ENCODE measurements at places on chromosomes 6 and 20. TPM values are rescaled to one million over a fixed set of nuclear protein-coding genes. Genes with fewer than 3 reads are reported as not detected.

DCDC2 gene
- total RNA-seq: not detected

DNA sequence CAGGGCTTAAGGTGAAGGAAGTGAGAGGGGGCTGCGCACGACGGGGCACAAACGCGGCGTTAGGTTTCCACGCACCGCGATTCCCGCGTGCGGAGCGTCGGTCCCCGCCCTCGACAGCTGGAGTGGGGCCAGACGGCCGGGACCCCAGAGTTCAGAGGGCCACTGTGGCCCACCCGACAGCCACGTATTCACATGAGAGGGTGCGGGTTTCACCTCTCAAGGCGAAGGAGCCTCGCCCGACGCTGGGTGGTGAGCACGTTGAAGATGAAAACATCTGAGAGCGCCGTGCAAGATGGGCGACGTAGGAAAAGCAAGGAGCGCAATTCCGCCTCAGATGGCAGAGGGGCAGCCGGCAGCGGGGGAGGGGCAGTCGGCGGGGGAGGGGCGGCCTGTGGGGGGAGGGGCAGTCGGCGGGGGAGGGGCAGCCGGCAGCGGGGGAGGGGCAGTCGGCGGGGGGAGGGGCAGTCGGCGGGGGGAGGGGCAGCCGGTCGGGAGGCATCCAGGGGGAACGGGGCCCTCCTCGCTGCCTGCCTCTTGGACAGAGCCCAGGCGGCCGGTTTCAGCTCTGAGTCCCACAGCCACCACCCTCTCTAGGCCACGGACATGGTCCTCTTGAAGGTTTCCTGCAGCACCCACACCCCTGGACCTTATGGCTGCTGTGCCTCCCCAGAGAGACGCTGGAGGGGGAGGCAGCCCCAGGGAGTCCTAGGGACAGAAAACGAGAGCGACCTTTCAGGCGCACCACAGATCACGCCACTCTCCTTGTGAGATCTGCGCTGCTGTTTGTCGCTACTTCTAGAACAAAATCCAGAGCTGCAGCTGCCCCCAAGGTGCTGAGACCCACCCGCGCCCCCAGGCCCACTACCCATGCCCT is 113.7 kb downstream of the DLL1 start:
- DNase-seq: no peak

GRCh38 chr20:32521780-32522525 is 63.2 kb downstream of the NOL4L start:
- DNase-seq: no peak

DNA sequence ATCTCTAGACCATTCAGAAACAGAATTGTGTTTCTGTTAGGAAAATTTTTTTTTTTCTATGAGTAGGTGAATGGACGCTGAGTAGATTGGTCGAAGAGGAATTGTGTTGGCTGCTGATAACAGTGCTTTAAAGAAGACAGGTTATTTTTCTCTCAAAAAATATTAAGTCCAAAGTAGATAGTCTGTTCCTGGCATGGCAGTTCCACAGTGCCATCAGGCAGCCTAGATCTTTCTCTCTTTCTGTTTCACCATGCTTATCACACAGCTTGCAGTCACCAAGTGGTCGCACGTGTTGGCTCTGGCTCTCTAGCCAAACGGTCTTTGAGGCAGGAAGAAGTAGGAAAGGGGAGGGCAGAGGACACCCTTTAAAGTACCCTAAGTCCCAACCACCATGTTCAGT is 22.4 kb upstream of the SERINC3 start:
- no peak for DNase-seq
